Calu3 (cell line): ENCODE measurements at places on chromosomes 6 and 20. TPM values are rescaled to one million over a fixed set of nuclear protein-coding genes. Genes with fewer than 3 reads are reported as not detected.

DNA sequence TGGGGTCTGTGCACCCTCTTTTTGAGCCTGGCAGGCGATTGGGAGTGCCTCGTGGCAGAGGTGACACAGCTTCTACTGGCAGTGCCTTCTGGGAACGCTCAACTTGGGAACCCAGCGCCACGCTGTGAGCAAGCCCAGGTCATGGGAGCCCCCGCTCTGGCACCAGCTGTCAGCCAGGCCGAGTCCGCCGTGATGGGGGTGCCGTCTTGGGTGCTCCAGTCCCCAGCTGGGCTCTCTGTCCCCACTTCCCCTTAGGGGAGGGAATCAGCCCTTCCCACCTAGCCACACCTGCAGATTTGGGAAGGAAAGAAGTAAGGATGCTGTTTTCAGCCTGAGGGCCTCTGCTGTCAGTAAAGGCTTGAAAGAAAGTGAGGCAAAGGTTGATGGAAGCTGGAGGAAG, 31.0 kb upstream of the NTSR1 start:
- DNase-seq = no peak

CNBD2 gene
- 5.0 and 5.6 TPM in 2 replicates for total RNA-seq

DNA sequence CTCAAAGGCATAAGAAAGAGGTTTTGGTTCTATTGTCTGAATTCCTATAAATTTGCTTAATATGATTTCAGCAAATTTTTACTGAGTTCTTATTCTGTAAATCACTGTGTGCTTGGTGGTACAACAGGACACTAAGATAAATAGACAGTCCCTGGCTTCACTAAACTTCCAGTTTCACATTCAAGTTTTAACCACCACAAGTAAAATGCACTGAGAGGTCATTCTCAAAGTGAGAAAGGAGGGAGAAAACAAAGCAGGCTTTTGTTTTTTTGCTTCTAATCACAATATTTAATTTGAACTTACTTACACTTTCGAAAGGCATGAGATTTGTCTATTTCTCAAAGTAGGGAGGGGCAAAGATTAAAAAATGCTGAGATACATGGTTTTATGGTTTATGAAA, 445.7 kb downstream of the CDC5L start:
- DNase-seq = no peak

GRCh38 chr6:106227612-106228507, 97.7 kb downstream of the ATG5 start:
- DNase-seq = no peak

DNA sequence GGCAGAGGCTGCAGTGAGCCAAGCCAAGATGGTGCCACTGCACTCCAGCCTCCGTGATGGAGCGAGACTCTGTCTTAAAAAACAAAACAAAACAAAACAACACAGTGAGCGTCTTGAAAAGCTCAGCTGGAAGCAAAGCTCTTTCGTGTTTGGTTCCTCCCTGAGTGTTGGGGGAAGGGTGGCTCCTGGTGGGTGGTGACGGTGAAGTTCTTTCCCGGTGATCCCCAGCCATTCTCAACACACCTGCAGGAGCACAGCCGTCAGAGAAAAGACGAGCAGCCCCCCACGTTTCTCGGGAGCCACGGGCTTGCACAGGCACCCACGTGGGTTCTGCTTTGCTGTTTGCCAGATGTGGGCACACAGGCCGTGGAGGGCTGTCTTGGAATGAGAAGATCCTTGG, 3.2 kb downstream of the BHLHE23 start:
- DNase-seq = no peak

TXNDC5 gene
- total RNA-seq = 81.3 and 111 TPM in 2 replicates

- no peak for DNase-seq
These were observed 139.0 kb downstream of the PXDC1 start for GRCh38 chr6:3612341-3613041.

TMEM151B gene
- total RNA-seq = 0.12 TPM in 1 of 2 replicates, not detected in the other

GRCh38 chr6:63844287-63844686, 208.7 kb downstream of the PHF3 start:
- DNase-seq = no peak

DNA sequence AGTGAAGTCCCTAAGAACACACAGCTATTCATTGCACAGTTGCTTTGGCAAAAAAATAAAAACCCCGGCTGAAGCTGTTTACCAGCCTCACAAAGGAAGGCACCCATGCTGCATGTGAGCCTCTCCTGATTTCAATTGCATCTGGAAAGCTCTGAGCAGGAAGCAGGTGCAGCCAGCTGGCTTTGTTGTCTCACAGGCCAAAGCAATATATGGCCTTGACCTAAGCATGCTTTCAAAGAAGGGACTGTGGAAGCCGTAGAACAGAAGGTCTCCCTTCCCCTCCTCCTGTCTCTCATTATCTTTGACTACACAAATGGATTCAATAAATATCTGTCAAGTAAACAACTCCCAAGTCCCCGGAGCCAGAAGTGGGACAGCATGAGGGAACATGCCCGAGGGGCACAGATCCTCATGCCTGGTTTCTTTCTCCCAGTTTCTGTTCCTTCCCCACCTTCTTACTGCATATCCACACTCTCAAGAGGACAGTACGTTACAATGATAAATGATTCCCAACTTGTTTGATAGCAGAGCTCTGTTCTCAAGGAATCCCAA, 57.2 kb upstream of the PCSK2 start:
- DNase-seq = no peak

BPIFB6 gene
- total RNA-seq = not detected in 2 replicates

- DNase-seq = peak; percentile 44
These were observed 90.8 kb downstream of the THBS2 start for GRCh38 chr6:169162752-169163407.

ATAT1 gene
- 23.0 and 30.0 TPM in 2 replicates for total RNA-seq

C20orf141 gene
- not detected in 2 replicates for total RNA-seq

GRCh38 chr6:37731371-37731770, 33.7 kb upstream of the MDGA1 start:
- DNase-seq = no peak

MYBL2 gene
- total RNA-seq = 113 and 125 TPM in 2 replicates

GRCh38 chr6:111780393-111780792, 92.9 kb downstream of the FYN start:
- DNase-seq = no peak

- DNase-seq = no peak
These were observed 42.2 kb downstream of the NFATC2 start for GRCh38 chr20:51500311-51500710.

DNA sequence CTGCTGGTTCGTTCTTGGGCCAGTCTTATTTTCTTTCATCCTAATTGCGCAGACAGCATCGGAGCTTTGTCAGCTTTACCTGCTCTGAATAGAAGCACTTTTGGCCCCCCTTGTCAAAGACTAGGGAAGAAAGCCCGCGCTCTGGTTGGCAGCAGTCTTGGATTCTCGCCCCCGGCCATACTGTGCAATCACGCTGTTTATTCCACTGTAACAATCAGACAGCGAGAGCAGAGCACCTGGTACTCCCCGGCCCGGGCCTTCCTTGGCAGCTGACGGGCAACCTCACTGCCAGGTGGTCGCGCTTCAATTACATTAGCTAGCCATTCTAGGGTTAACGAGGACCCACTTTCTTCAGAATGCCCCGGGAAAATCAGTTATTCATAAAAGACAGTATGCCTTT, 72.6 kb downstream of the INSM1 start:
- no peak for DNase-seq

GRCh38 chr6:119442776-119443184, 93.2 kb upstream of the MAN1A1 start:
- no peak for DNase-seq

- DNase-seq = no peak
These were observed 9.5 kb upstream of the FOXC1 start for GRCh38 chr6:1600063-1600763.

GSTA2 gene
- not detected in 2 replicates for total RNA-seq

GRCh38 chr20:3342766-3343165, 64.7 kb downstream of the DNAAF9 start:
- no peak for DNase-seq

GRCh38 chr6:160790028-160790792, 88.2 kb downstream of the PLG start:
- DNase-seq = peak; percentile 41

- no peak for DNase-seq
These were observed 1.8 kb downstream of the RBCK1 start for GRCh38 chr20:409697-410559.

RALGAPB gene
- total RNA-seq = 59.8 and 62.5 TPM in 2 replicates

DNA sequence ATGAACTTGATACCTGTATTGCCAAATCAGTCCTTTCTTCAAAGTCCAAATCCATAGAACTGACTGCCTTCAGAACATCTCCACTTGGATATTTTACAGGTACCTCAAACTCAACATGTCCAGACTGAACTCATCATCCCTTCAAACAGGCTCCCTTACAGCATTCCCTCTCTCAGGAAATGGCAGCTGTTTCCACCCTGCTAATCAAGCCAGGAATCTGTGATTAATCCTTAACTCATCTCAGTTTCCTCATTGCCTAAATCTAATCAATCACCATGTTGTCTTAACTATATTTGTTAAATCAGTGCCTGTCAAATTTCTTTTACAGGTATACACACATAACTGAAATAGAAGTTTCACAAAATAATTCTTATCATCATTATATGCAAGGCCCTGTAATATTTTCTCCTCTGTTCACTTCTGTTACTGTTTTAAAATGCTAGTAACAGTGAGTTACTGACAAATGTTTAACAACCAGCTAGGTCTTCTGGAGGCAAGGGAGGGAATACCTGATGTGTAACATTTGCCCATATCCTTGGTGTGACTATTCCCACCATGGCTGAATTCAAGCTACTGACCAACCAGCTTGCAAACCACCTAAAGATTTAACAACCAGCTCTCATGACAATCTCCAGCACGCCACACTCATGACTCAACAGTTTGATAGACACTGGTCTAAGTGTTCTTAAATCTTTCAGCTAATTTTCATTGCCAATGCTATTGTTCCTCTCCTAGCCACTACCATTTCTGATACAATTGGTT, 124.9 kb downstream of the ADAT2 start:
- DNase-seq = no peak

GRCh38 chr6:13038741-13039190, 289.6 kb downstream of the TBC1D7 start:
- DNase-seq = no peak

DNA sequence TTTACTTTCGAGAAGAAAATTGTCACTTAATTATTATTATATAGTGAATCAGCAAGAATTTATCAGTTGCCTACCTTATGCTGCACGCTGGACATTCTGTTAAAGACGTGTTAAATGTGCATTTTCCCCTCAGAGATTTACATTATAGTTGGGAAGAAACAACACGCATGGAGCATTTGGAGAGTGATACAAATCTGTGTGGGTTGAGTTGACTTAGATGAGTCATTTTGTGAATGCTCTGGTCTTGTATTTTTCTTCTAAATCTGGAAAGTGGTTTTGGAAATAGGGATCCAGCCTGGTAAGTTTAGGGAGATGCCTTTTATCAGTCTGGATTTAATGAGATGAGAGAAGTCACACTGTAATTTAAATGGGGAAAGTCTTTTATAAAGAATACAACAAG, 24.0 kb upstream of the SMIM26 start:
- DNase-seq = no peak

GRCh38 chr6:22550971-22551670, 18.2 kb upstream of the HDGFL1 start:
- DNase-seq = no peak

JPH2 gene
- total RNA-seq = 0.50 and 0.59 TPM in 2 replicates

MLIP gene
- 0.81 and 1.4 TPM in 2 replicates for total RNA-seq

DNA sequence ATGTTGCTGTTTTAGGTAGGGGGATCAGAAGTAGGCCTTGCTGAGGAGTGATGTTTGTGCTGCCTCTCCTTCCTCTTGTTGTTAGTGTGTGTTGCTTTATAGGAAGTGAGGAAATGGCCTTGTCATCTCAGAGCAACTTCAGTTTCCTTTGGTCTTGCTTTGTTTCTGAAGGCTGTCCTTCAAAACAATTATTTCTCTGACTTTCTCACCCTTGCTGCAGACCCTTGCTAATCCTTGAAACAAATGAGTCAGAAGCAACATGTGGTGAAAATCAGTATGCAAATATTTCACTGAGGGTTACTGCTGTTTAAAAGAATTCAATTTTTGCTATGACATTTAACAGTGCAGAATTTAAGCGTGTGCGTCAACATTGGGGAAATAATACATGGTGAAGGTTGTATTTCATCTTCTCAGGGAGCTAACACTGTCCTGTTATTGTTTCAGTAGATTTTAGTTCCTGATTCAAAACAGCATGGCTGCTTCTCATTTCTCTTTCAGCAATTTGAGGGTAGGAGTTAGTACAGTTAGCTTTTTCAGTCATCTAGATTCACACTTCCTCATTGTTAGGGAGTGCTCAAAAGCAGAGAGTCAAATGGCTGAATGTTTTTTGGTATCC, 13.8 kb downstream of the RNF144B start:
- DNase-seq = no peak

- no peak for DNase-seq
These were observed 48.9 kb downstream of the SNX14 start for GRCh38 chr6:85544776-85545175.

GRCh38 chr6:168121303-168121665, 42.3 kb upstream of the FRMD1 start:
- no peak for DNase-seq
